ENCODE measurements at places on chromosomes 1 and 21.

GRCh38 chr1:153364766-153365666, 7.4 kb downstream of the S100A9 start:
- no peak for DNase-seq

DNA sequence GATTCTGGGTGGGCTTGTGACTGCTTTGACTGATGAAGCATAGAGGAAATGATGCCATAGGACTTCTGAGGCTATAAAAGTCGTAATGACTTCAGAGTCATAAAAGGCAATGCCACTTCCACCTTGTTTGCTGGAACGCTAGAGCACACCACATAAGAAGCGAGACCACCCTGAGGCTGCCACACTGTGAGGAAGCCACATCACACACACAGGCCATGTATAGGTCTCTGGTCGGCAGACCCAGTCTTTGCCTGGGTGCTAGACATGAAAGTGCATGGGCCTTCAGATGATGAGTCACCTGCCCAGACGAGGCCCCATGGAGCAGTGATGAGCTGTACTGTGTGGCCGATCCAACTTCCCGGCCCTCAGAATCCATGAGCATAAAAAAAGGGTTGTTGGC, 14.2 kb upstream of the KANK4 start:
- DNase-seq = no peak

- no peak for DNase-seq
These were observed 2072.4 kb downstream of the MRPL39 start for GRCh38 chr21:23534850-23535249.

DNA sequence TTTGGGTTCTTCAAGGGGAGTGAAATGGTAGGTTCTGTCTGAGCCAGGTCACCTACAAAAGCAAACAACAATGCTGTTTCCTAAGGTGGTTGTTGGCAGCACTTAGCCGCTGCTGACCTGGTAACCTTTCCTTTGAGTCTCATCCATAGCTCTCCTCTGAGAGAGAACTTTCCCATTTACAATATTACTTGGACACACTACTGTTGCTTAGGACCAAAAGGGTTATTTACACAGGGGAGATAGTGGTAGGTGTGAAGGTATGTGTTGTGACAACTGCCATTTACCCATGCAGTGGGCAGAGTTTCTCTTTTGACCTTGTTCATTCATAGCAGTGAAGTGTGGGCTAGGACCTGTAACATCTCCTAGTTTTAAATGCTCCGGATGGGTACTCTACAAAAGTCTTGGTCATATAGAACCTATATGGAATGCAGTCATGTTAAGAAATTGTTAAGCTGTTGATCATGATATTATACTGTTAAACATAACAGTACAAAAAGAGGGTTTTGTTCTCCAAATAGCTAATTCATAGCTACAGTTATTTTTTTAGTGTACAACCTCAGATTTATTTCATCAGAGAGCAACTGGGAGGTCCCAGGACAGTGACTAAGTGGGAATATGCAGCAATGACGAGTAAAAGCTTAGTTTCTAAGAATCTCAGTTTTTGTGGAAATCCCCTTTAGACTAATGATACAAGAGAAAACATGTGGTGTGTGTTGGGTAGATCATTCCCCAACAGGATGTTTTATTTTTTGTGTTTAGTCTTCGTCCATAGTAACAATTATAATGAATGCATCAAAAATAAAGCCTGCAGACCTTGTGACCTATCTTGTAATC, 219.7 kb downstream of the NFIA start:
- no peak for DNase-seq

DNA sequence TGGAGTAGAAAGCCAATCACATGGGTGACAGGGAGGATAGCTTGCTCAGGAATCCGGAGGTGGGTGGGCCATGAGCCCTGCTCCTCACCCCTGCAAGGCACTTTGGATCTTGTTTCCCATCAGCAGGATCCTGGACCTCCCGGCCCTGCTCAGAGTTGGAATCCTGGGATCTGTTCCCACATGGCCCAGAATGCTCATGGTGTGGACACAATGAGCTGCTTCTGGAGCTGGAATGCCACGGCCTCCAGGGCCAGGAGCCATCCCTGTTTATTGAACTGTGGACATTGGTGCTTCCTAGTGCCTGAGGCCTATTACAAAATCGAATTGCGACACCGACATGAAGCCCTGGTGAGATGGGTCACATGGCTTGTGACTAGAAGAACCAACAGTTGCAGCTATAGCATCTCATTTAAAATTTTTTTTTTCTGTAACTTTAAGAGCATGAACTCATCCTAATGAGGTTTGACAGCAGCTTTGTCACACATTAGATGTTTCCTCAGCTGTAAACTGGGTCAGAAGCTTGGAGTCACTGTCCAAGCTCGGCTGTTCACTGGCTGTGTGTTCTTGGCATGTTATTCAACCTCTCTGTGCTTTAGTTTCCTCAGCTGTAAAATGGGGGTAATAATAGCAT, 40.4 kb upstream of the GOLT1A start:
- DNase-seq = no peak

GRCh38 chr1:3625151-3625907, 514 bp downstream of the TPRG1L start:
- DNase-seq = peak; percentile 51

DNA sequence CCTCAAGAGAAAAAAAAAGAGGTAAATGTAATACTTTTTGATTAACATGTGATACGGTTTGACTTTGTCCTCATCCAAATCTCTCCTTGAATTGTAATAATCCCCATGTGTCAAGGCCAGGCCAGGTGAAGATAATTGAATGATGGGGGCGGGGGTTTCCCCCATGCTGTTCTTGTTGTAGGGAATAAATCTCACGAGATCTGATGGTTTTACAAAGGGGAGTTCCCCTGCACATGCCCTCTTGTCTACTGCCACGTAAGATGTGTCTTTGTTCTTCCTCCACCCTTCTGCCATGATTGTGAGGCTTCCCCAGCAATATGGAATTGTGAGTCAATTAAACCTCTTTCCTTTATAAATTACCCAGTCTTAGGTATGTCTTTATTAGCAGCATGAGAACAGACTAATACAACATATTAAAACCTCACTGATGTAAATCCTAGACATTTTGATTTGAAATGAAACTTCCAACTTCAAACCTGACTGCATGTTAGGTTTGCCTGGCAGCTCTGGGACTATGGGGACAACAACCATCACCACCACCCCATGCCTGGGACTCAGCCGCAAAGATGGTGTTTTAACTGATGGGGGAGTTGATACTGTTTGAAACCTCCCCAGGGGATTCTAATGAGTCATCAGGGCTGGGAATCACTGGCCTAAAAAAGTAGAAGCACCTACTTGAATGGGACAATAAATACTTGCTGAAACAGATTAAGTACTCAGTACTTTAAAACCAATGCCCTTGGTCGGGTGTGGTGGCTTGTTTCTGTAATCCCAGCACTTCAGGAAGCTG, 32.8 kb upstream of the BACH1 start:
- DNase-seq = no peak

DNA sequence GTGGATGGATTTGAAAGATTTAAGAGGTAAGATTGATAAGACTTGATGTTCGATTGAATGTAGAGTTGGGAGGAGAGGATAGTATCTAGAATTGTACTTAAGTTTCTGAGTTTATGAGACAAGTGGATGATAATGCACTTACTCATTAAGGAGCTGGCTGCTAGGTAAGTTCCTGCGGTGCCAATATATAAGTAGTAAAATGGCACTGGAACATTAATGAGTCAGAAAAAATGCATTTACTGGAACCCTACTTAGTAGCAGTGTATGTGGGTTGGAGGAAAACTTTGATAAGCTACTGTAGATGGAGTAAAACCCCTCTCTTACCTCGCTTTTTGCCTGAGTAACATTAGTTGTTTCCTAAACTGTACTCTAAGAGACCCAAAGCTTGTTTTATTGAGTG, 68.2 kb downstream of the ZFYVE9 start:
- no peak for DNase-seq

GRCh38 chr1:2237773-2238172, 9.7 kb downstream of the SKI start:
- no peak for DNase-seq

DNA sequence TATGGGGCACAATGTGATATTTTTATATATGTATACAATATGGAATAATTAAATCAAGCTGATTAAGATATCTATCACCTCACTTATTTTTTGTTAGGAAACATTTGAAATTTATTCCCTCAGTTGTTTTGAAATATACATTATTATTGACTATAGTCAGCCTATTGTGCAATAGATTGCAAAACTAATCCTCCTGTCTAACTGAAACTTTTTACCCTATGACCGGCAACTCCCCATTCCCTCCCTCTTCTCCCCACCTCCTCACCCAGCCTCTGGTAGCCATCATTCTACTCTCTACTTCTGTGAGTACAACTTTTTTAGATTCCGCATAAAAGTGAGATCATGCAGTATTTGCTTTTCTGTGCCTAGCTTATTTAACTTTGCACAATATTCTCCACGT, 117.7 kb upstream of the SGIP1 start:
- no peak for DNase-seq

- no peak for DNase-seq
These were observed 320.7 kb downstream of the ADGRL2 start for GRCh38 chr1:82121421-82121820.

- DNase-seq = no peak
These were observed 48.1 kb upstream of the ZSWIM5 start for GRCh38 chr1:45254490-45254889.

- DNase-seq = no peak
These were observed 14.7 kb upstream of the FABP3 start for GRCh38 chr1:31387612-31388011.

DNA sequence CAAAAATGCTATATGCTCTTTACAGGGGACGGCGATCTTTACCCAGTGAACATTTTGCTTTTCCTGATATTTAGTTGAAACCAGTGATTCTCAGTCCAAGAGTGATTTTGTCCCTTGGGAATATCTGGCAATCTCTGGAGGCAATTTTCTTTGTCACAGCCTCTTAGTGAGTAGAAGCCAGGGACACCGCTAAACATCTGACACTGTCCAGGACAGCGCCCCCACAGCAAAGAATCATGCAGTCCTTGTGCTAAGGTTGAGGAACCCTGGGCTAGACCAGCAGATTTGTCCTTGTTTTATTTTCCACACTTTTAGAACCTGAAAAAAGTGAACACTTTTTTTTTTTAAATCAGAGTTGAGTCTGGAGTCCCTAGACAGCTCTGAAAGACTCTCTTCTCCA, 13.1 kb downstream of the EVA1C start:
- DNase-seq = no peak

- peak; percentile 60 for DNase-seq
These were observed 88.3 kb upstream of the GPR52 start for GRCh38 chr1:174359454-174359805.

GRCh38 chr1:231611851-231612250, 14.7 kb upstream of the DISC1 start:
- no peak for DNase-seq

DNA sequence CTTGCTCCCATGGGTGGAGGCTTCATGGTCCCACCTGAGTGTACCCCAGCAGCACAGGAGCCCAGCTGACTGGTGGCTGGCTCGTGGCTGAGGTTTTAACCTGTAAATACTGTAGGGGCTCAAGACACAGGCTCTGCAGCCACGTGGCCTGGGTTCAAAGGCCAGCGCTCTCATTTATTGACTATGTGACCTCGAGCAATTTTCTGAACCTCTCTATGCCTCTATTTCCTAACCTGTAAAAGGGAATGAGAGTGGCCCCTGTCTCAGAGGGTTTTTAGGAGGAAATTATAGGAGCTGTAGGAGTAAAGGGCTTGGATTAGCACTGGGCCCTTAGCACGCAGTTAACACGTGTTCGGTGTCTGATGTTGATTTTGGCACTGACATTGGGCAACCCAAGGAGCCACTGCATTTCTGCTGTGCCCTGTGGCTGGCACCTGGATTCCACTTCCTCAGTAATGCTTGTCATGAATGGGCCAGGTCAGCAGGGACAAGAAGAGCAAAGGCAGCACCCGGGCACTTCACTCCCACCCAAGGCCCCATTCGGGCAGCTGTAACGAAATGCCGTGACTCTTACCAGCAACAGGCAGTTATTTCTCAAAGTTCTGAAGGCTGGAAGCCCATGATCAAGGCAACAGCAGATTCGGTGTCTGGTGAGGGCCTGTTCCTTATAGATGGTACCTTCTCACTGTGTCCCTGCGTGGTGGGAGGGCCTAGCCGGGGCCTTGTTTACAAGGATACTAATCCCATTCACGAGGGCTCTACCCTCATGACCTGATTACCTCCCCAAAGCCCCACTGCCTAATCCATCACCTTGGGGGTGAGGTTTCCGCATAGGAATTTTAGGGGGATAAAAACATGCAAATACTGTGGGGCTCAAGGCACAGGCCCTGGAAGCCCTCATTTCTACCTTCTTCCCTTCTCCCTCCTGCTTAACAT, 25.2 kb downstream of the ARHGEF10L start:
- no peak for DNase-seq

DNA sequence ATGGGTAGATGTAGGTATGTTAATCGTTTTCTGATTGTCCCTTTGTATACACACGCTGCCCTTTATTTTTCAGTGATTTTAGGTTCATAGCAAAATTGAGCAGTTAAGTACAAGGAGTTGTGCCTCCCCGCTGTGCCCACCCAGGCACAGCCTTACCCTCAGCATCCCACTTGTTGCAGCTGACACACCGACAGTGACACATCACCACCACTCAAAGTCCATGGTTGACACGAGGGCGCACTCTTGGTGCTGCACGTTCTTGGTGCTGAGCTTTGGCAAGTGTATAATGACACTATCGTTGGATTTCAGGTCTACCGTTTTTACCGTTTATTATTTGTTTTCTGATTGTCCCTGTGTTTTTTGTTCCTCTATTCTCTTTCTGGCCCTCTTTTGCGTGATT, 15.6 kb downstream of the C1orf159 start:
- DNase-seq = no peak

DNA sequence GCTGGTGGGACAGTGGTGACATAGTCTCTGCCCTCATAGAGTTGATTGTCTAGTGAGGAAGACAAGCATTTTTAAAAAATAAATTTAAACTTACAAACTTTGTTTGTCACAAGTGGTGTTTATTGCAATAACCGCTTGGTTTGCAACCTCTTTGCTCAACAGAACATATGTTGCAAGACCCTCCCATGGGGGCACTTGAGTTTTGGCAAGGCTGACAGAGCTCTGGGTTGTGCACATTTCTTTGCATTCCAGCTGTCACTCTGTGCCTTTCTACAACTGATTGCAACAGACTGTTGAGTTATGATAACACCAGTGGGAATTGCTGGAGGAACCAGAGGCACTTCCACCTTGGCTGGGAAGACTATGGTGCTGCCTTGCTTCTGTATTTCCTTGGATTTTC, 58.4 kb downstream of the LAMC2 start:
- no peak for DNase-seq

DNA sequence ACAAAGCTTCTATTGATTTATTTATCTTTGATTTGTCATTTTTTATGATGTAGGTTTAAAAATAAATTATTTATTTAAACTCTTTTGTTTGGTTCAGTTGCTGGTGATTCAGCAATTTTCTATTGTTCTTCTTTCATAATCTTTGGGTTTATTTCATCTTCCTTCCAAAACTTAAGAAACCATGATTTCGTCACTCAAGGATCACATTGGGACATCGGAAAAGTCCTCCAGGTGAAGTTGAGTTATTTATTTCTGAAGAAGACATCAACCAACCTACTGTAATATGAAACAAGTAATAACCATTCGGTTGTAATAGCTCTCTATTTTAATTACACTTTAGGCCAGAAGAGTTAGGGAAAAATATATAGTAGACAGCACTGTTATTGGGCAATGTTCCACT, 23.0 kb upstream of the WLS start:
- DNase-seq = no peak

All from NCI-H1105 treated with DMSO at 0.1 percent for 48 hours (cell line).